ENCODE measurements at places on chromosomes 6 and 20. TPM values are rescaled to one million over a fixed set of nuclear protein-coding genes. Genes with fewer than 3 reads are reported as not detected.

Gene PSORS1C1
- 4.6 TPM for total RNA-seq

Gene ADAM33
- total RNA-seq, result 0.06 TPM

Gene ZNF341
- 4.2 TPM for total RNA-seq

Gene SLC17A2
- not detected for total RNA-seq

Gene MYB
- total RNA-seq, result 0.64 TPM

Gene MCM9
- 5.1 TPM for total RNA-seq

Gene HLA-DRB5
- not detected for total RNA-seq

Gene RNF217
- total RNA-seq, result 7.3 TPM

Gene CST5
- total RNA-seq, result not detected

Gene FUT9
- not detected for total RNA-seq

Gene PEX7
- total RNA-seq, result 5.1 TPM

Gene SIGLEC1
- 0.02 TPM for total RNA-seq

Gene POU5F1
- total RNA-seq, result 11.2 TPM

Gene BTN1A1
- not detected for total RNA-seq

Gene STXBP5
- 11.4 TPM for total RNA-seq

Gene CYP24A1
- 76.0 TPM for total RNA-seq

Gene CDH26
- total RNA-seq, result 0.05 TPM

Gene AVP
- not detected for total RNA-seq

Gene HNF4A
- total RNA-seq, result 20.0 TPM

Gene PRL
- total RNA-seq, result not detected

Gene GINS1
- total RNA-seq, result 33.5 TPM

Gene TRIM15
- 0.03 TPM for total RNA-seq

Gene SRXN1
- total RNA-seq, result 165 TPM

Gene ENPP5
- not detected for total RNA-seq
